ENCODE measurements at places on chromosomes 1 and 21.

DNA sequence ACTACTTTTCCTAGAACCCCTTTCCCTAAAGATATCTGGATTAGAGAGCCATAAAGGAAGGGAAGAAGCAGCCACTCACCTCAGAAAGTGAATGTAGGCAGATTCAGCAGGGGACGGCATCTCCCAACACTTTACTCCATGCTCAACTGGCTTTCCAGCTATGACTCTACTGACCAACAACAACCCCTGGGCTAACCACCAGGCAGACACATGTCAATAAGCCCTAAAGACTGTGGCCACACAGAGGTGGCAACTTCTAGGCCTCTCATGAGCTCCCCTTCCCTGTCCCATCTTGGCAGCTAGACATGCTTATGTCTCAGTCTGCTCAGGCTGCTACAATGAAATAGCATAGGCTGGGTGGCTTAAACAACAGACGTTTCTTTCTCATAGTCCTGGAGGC, 214.0 kb upstream of the ZP4 start:
- no peak for DNase-seq

DNA sequence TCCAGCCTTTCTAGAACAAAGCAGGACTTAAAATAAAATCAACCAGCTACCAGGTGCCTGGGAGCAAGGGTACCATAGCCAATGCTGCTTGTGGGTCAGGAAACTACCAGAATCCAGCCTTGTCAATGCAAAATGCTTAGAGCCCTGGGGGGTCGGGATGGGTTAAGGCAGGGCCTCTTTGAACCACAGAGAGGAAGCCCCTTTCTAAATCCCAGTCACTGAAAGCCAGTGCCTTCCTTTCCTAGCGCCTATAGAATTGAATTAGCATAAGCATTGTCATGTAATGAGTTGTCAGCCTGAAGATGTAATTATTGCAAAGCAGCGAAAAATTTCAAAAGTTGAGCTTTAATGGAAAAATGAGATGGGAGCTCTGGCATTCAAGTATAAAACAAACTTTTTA, 176.6 kb upstream of the DAB1 start:
- no peak for DNase-seq

GRCh38 chr1:225855503-225856300, 26.5 kb downstream of the TMEM63A start:
- peak; percentile 80 for DNase-seq

DNA sequence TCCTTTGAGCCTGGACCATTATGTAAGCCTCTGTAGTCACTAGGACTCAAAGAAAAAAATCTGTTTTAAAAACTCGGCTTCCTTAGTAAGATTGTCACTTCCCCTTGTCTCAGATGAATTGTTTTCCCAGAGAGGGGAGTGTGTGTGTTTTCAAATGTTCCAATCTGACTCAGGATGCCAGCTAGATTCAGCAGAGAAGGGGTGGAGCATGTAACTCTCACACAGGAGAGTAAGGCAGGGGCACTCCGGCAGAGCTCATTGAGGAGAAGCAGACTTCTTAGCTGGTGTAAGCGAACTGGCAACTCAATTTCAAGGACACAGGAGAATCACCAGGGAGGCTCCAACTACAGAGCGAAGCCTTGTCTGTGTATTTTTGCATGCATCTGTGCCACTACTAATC, 623.2 kb downstream of the LMO4 start:
- no peak for DNase-seq

GRCh38 chr1:25520446-25521061, 22.9 kb upstream of the LDLRAP1 start:
- DNase-seq, result peak; percentile 79

DNA sequence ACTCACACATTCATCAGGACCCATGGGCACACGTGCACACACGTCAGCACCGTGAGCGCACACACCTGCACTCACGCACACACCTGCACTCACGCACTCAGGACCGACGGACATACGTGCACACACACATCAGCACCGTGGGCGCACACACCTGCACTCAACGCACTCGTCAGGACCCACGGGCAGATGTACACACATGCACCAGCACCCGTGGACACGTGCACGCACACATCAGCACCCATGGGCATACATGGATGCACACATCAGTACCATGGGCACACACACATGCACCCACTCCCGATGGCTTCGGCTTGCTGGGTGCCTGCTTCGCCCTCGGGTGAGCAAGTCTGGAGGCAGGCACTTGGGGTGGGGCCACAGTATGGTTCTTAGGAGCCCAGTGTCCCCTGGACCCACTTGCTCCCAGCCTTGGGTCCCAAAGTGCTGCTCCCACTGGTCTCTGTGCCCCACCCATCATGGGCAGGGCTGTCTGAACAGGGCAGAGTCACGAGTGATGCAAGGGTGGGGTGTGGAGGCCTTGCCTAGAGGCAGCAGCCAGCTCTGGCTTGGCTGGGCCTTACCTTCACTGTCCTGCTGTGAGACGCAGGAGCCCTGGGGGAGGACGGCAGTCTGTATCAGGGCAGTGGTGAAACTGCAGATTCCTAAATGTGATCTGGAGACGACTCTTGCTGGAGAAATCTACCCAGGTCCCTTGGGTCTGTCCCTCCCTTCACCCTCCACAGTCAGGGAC, 49.8 kb downstream of the SKI start:
- DNase-seq, result no peak

- DNase-seq, result no peak
Observed at GRCh38 chr1:101295209-101295608, 58.4 kb downstream of the S1PR1 start.

DNA sequence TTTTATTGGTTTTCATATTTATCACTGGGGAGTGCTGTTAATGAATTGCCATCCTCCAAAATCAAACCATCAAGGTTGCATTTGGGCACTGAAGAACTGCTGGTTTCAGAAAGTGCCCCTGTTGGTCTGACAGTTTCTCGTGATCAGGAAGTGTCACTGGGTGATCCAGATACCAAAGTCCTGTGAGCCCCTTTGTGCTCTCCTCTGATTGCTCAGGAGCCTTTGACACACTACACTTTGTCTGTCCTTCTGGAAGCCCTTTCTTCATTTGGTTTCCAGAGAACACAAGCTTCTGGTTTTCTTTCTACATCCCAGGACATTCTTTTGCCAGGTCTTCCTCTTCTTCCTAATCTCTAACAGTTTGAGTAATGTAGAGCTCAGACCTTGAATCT, 165.8 kb upstream of the PROX1 start:
- no peak for DNase-seq

GRCh38 chr1:106200711-106201110, 855.8 kb upstream of the PRMT6 start:
- DNase-seq, result no peak

DNA sequence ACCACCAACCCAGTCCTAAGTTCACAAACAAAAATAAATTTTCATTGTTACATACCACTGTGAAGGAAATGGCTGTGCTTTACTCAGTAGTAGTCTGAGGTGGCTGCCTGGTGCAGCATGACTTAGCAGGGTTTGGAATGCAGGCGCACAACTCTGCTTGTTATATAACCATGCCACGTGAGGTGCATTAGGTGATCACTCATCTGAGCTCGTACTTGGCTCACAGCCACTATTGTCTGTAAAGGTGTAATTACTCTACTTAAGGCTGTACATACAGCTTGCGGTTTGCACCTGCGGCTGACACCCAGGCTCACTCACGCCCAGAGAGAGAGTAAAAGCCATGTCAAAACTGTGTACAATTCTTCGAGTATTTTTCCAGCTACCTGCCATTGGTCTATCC, 599.4 kb downstream of the LTN1 start:
- no peak for DNase-seq

DNA sequence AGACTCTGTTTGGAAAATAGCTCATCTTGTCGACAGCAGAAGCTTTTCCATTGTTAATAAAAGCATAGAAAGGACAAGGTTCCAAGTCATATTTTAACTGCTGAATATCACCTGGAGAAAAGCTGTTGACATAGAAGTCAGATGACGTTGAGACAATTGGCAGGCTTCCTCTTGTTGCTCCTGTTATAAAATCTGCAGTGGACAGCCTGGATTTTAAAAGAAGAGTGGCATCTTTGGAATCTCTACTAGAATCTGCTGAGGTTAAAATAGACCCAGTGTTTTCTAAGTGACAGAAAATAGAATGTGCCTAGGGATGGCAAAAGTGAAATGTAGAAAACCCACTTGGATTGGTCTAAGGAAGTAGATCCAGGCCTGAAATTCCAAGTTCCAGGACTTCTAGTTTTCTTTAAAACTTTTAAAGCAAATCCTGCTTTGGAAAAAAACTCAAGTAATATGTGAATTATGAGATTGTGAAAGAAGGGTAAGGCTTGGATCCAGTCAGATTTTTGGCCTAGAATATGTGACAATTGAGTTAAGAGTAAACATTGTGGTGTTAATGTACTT, 53.6 kb upstream of the NEXN start:
- no peak for DNase-seq

DNA sequence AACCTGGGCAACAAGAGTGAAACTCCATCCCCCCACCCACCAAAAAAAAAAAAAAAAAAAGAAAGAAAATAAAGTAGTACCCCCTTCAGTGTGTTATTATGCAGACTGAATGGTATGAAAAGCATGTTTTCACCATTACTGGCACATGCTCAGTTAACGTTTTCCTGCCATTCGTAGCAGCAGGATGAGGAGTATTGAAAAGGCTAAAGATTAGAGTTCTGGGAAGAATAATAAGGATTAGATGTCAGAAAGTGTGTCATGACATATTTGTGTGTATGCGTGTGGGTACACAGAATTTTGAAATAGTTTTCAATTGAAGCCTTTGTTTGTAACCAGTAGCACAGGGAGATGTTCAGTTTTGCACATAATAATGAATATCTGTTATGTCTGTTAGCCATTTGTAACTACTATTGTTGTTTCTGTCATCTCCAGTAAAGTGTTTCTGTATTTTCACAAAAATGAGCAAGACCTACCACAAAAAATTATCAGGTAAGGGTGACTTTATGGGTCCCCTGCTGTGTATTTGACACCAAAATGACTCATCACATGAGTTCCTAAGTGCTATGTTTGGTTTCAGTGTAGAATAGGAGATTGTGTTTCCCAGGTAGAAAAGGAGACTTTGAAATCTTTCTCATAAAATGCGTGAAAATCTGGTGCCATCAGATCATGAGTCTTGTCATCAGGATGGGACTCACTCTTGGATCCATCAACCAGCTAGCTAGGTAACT, 358.9 kb downstream of the DISC1 start:
- DNase-seq, result no peak

DNA sequence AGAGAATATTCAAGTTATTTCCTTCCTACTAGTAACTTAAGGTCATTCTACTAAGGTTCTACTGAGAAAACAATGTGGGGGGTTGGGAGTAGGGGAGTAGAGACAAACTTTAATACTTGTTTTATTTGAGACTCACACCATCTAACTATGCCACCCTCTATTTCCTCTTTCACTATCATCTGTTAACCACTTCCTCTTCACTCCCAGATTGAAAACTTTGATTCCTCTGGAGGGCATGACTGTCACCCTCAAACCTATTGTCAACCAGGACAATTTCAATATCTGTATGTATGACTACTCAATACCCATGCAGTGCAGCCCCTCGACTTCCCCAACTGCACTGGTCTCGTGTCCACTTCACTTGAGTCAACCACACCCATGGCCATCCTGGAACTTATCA, 165.6 kb upstream of the POGK start:
- DNase-seq, result no peak

DNA sequence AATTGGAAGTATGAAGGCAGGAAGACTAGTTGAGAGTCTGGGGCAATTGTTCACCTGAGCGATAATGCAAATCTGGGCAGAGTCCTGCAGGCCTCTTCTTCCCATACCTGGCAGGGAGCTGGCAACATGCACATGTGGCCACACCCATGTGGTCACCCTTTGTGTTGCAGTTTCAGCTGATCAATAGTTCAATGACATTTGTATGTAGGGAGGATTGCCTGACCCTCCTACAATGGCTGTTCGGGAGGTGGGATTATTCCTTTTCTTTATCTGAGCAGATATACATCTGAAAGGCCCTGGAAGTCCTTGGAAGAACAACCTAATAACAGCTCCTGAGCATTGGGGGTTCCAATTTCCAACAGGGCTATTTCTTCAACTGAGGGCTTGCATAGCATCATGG, 15.2 kb upstream of the TRIM45 start:
- no peak for DNase-seq

DNA sequence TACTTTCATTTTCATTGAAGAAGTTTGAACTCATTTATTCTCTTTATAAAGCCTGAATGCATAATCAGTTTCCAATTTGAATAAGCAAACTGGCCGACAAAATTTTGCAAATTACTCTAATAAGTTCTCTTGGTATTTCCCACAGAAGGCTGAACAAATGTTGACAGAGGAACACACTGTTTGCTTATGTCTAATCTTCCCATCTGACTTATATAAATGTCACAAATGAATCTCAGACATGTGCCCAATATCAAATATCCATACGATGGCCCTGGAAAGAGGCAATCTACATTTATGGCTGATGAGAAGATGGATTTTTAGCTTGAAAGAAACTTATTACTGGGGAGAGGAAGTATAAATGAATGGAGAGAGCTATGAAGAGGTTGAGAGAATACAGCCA, 380.6 kb upstream of the ZRANB2 start:
- DNase-seq, result no peak

GRCh38 chr21:25506887-25507286, 100.4 kb downstream of the MRPL39 start:
- DNase-seq, result no peak

GRCh38 chr1:4033129-4033676, 133.1 kb upstream of the C1orf174 start:
- no peak for DNase-seq

GRCh38 chr1:204342310-204342709, 17.4 kb downstream of the PLEKHA6 start:
- no peak for DNase-seq
